ENCODE measurements at places on chromosomes 7 and 10. TPM values are rescaled to one million over a fixed set of nuclear protein-coding genes. Genes with fewer than 3 reads are reported as not detected.

DNA sequence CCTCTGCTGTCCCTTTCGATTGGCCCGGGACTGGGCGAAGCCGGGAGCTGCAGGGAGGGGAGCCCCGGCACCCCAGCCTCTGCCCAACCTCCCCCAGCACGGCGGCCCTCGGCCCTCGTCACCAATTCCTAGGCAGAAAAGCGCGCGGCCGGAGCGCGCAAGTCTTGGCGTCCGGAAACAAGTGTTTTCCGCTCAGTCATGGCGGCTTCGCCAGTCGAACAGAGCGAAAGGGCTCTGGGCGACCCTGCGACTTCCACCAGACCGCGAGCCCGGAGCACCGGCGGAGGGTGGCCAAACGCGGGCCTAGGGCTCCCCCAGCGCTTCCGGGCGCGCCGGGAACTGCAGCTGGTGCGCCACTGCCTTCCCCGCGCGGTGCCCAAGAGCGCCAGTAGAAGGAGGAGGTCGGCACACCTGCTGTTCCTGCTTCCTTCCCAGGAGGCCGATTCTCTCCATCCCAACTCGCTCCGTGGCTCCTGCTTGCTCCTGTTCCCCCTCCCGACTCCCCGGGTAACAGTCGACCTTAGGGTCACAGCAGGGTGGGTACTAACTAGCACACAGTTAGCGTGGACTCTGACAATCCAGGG lies 729.9 kb downstream of the ZWINT start:
- no peak overlapping the region for H3K27ac ChIP-seq
- DNase-seq = no peak
- no peaks in the 10 kb centered on the region for H3K27me3 ChIP-seq
- no peaks in the 10 kb centered on the region for H3K36me3 ChIP-seq
- no peaks in the 10 kb centered on the region for H3K4me1 ChIP-seq
- no peak overlapping the region for H3K4me3 ChIP-seq

GRCh38 chr7:93011351-93012294 lies 106.2 kb downstream of the SAMD9 start:
- H3K36me3 ChIP-seq = no peaks in the 10 kb centered on the region
- no peak overlapping the region for H3K27ac ChIP-seq
- DNase-seq = no peak
- H3K27me3 ChIP-seq = no peaks in the 10 kb centered on the region

DNA sequence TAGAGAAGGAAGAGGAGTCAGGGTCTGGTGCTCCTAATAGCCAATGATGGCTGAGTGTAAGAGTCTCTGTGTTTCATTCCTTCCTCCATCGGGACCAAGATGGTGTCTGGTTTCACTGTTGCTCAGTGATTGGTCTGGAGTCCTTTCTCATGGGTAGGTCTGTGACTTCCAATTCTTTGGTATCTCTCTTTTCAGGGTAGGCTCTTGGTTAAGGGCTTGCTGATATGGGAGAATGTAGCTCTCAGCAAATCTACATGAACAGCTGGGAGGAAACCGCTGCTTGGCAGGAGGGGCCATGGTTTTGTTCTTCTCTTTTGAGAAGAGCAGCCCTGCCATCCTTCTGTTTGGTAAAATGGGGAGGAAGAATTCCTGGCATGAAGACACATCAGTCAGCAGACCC lies 209.1 kb upstream of the PODXL start:
- H3K4me1 ChIP-seq = no peaks in the 10 kb centered on the region
- DNase-seq = no peak
- no peaks in the 10 kb centered on the region for H3K27me3 ChIP-seq

GRCh38 chr7:89072081-89072480 lies 276.5 kb upstream of the TEX47 start:
- H3K4me1 ChIP-seq = no peaks in the 10 kb centered on the region
- no peaks in the 10 kb centered on the region for H3K36me3 ChIP-seq
- no peaks in the 10 kb centered on the region for H3K27me3 ChIP-seq
- DNase-seq = no peak
- no peak overlapping the region for H3K27ac ChIP-seq

DNA sequence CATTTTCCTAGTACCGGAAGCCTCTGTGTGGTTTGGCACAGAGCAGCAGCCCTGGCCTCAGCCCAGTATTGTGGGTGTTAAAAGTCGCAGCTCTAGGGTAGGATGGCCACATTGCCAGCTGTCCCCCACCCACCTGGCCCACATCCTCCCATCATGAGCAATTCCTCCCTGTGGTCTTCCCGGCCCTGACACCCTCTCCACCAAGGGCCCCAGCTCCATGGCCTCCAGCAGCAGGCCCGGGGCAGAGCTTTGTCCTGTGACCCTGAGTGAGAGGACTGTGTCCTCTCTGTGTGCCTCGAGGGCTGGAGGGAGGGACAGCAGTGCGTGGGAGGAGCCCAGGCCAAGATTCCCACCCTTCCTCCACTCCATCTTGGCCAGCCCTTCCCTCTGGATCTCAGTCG lies 93.7 kb downstream of the MYL10 start:
- H3K27ac ChIP-seq = no peak overlapping the region
- no peaks in the 10 kb centered on the region for H3K36me3 ChIP-seq
- H3K4me1 ChIP-seq = peaks cover 21% of the 10 kb centered on the region
- H3K4me3 ChIP-seq = no peak overlapping the region
- no peak for DNase-seq

GRCh38 chr7:138849701-138850100 lies 51.7 kb upstream of the ATP6V0A4 start:
- DNase-seq = no peak
- no peak overlapping the region for H3K4me3 ChIP-seq
- H3K36me3 ChIP-seq = no peaks in the 10 kb centered on the region
- no peaks in the 10 kb centered on the region for H3K4me1 ChIP-seq
- no peak overlapping the region for H3K27ac ChIP-seq
- no peaks in the 10 kb centered on the region for H3K27me3 ChIP-seq

GRCh38 chr7:139743267-139743966 lies 34.4 kb downstream of the HIPK2 start:
- no peak for DNase-seq
- H3K27ac ChIP-seq = no peak overlapping the region
- no peak overlapping the region for H3K4me3 ChIP-seq
- no peaks in the 10 kb centered on the region for H3K27me3 ChIP-seq

DNA sequence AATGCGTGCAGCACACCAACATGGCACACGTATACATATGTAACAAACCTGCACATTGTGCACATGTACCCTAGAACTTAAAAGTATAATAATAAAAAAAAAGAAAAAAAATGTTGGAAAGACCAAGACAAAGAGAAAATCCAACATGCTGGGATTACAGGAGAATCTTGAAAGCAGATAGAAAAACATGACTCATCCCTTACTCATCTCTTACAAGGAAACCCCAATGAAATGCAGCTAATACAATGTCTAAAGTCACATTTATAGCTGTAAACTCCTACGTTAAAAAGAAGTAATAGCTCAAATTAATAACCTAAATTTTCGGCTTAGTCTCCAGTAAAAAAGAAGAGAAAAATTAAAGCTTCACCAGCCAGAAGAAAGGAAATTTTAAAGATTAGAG lies 47.5 kb upstream of the DGKB start:
- no peaks in the 10 kb centered on the region for H3K4me1 ChIP-seq
- DNase-seq = no peak
- no peak overlapping the region for H3K27ac ChIP-seq
- no peaks in the 10 kb centered on the region for H3K27me3 ChIP-seq

DNA sequence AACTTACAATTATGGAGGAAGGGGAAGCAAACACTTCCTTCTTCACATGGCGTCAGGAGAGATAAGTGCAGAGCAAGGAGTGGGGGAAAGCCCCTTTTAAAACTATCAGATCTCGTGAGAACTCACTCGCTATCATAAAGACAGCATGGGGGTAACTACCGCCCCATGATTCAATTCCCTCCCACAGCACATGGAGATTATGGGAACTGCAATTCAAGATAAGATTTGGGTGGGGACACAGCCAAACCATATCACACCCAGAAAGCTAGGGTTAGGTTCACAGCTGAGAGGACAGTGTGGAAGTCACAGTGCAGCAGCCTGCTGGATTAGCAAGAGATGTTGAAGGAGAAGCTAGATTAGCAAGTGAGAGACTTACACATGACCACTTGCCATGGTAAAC lies 81.6 kb downstream of the CRTAC1 start:
- no peak overlapping the region for H3K4me3 ChIP-seq
- no peak overlapping the region for H3K27ac ChIP-seq
- no peaks in the 10 kb centered on the region for H3K27me3 ChIP-seq
- no peak for DNase-seq
- H3K36me3 ChIP-seq = no peaks in the 10 kb centered on the region

DNA sequence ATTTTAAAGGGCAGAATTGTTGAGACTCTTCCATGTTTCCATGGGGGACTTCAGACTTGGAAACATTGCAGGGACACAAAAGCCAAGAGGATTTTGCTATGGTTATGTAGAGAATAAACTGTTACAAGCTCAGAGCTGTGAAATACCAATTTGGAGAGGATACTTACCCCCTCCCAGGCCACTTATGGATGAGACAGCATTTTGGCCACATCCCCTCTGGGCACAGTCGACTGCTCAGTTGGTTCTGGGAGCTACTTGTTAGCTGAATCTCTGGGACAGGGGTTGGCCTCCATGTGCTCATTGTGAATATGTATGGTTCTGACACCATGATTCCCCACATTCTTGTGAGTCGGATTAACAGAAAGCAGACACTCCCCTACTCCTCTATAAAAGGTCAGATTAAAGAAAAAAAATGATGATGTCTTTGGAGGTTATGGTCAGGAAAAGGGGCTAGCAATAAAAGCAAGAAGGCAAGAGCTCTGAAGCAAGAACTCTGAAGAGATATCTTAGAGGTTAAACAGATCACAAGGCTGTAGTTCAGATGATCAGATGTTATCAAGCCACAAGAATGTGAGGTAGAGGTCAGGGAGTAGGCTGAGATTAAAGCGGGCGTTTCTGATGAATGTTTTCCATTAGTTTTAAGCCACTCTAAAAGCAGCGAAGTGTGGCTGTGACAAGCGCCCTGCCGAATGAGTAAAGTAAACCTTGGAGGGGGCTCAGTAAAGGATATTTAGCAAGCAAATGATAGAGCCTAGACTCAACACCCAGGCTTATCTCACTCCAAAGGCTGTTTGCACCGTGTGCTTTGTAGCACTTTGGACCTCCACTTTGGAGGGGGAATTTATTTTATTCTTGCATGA lies 17.2 kb downstream of the STAMBPL1 start:
- H3K4me3 ChIP-seq = no peak overlapping the region
- H3K27me3 ChIP-seq = no peaks in the 10 kb centered on the region
- 0 out of 2 replicates have a peak overlapping the region, but pooled peaks have one; percentile 37 for H3K27ac ChIP-seq
- DNase-seq = no peak

BHLHA15 gene
- total RNA-seq = not detected

NXPH1 gene
- total RNA-seq = not detected

CTNNA3 gene
- total RNA-seq = not detected

HYAL4 gene
- total RNA-seq = not detected

LRRC18 gene
- total RNA-seq = not detected

Data from Karpas-422 (cell line).